Erythroblast (primary cell): ENCODE measurements at places on chromosomes 5 and 9.

GRCh38 chr9:136764301-136764891, at the start of gene LCN15:
TSS of gene LCN15 (minus strand) at chr9:136764518. CDS start at chr9:136764488, 30 bp downstream.
- DNase-seq: no peak

DNA sequence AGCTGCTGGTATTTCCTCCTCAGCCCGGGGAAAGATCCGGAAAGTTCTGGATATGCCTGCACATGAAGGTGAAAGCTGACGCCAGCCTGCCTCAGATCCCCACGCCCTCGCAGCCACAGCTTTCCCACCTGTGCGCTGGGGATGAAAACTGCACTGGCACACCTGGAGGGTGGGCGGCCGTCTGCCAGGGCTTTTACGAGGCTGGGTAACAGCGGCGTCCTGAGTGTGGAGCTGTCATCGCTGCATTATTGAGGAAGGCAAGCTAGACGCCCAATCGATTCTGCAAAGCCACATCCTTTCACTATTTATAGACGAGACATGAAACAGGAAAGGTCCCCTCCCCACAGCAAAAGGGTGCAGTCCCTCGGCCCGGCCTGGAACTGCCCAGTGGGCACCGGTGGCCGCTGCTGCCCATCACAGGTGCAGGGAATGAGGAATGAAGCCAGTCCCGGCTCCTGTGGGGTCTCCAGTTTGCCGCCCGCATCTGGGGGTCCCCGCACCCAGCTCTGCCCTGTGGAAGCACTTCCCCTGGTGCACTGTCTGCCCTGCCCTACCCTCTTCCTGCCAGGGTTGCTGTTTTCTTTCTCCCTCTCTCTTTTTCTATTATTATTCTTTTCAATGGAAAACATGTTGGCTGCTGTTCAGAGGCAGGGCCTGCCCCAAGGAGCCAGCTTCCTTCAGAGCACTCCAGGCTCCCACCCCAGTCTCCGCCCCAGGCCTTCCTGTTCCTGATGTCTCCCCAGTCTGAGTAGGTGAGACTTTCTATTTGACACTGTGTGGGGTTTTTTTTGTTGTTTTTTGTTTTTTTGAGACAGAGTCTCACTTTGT, 7.0 kb downstream of the NOTCH1 start:
- no peak for DNase-seq

DNA sequence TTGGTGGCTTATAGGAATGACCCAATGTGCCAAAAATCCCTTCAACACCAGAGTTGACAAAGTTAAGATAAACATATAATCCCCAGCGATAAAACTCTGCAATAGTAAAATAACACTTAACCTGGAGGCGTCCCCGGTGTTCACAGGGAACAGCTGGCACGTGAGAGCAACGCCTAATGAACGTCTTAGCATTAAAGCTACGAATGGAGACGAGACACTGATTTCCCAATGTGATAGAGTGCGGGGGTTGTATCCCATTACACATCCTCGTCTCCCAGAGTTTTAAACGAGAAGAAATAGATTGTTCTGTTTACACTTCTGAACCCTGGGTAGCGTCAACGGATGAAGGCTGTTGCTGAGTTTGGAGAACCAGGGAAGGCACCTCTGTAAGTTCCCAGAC, 57.6 kb downstream of the PTCH1 start:
- DNase-seq: no peak

GRCh38 chr5:22887566-22887965, 34.4 kb upstream of the CDH12 start:
- no peak for DNase-seq

GRCh38 chr5:91312698-91313097, 70.4 kb downstream of the ARRDC3 start:
- no peak for DNase-seq

GRCh38 chr5:141745390-141745789, 63.4 kb upstream of the ARAP3 start:
- no peak for DNase-seq
